ENCODE measurements at places on chromosomes 7 and 10.

GRCh38 chr7:47035522-47035921 is 546.4 kb downstream of the TNS3 start:
- no peak for DNase-seq

- no peak for DNase-seq
These were observed 42.3 kb upstream of the CDHR3 start for GRCh38 chr7:105920766-105921165.

- no peak for DNase-seq
These were observed 168.3 kb downstream of the HERPUD2 start for GRCh38 chr7:35526645-35527044.

DNA sequence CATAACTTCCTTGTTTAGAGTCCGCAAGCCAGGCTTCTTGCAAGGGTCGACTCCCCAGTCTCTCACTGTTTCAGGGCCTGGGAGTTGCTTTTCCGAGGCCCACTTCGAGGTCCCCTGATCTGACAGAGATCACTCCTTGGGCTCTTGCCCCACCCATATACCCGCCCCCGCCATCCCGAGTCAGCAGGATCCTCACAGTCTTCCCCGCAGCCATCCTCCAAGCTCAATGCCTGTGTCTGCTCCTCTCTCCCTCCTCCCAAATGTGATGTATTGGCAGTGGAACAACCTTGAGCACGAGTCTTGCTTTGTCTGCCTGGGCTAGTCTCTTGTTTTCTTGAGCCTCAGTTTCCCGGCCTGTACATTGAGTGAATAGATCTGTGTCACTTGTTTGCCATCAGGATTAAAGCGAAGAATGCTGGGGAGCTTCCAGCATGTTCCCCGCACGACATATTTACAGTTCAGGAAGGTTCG is 2.4 kb upstream of the HMX2 start:
- DNase-seq, result no peak

GRCh38 chr10:48807791-48808470 is 123.3 kb downstream of the WDFY4 start:
- no peak for DNase-seq

- DNase-seq, result no peak
These were observed 32.3 kb downstream of the SLC39A12 start for GRCh38 chr10:17984056-17984455.

GRCh38 chr7:159083001-159083697 is 61.5 kb downstream of the VIPR2 start:
- no peak for DNase-seq

GRCh38 chr10:71302874-71303568 is 16.0 kb upstream of the SLC29A3 start:
- DNase-seq, result peak; percentile 46

DNA sequence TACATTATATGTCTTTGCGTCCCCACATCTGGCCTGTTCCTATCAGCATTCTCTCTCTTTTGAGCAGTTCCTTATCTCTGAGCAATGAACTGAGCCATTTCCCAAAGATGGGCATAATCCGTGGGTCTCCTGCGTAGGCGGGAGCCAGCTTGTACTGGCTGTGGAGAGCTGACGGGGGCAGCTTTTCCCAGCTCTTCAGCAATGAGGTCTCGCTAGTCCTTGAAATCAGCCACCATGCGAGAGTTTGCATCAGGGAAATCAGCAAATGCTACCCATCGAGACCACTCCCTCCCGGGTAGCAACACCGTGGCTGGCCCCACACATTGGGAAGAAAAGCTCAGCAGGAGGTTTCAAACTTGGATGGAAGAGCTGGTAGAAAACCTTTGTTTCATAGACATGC is 51.9 kb upstream of the FAM180A start:
- DNase-seq, result no peak

- DNase-seq, result no peak
These were observed 43.7 kb upstream of the FAM180A start for GRCh38 chr7:135792363-135792668.

- DNase-seq, result no peak
These were observed 279.9 kb upstream of the SORCS1 start for GRCh38 chr10:107444443-107444842.

- DNase-seq, result no peak
These were observed 24.4 kb upstream of the VSIR start for GRCh38 chr10:71797533-71798307.

DNA sequence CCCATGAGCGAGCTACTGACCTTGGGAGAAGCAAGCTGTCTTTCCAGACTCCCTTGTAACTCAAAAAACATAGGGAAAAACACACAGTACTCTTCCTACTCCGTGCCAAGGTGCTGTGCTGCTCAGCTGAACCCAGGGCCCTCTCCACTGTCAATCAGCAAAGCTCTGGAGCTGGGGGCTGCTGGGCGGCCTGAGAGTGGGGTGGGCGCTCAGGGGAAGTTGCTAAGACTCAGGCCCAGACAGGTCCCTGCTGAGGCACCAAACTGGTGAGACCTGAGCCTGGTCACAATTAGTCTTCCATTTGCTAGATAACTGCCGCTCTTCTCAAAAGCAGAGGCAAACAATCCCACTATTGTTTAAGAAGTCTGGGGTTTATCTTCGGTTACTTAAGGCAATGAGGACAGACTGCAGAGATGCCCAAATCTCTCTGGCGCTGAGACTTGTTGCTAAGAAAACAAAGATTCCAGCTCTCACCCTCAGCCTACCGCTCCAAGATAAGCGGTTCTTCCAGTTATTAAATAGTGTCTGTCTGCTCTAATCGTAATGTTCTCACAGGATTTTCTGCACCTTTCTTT is 22.0 kb downstream of the STEAP1B start:
- DNase-seq, result no peak

All from fibroblast of the conjunctiva (primary cell).